Activated T-cell treated with anti-CD3 and anti-CD28 coated beads, Interleukin-2, amount 50 U/mL, for 72 hours (primary cell): ENCODE measurements at places on chromosomes 7 and 10. TPM values are rescaled to one million over a fixed set of nuclear protein-coding genes. Genes with fewer than 3 reads are reported as not detected.

The TAC1 gene
- total RNA-seq, result 3.2 TPM

- DNase-seq, result no peak
- no peaks in the 10 kb centered on the region for H3K27me3 ChIP-seq
- H3K4me1 ChIP-seq, result peaks cover 36% of the 10 kb centered on the region
- H3K36me3 ChIP-seq, result peaks cover 16% of the 10 kb centered on the region
These were observed 2.3 kb downstream of the HPS1 start for GRCh38 chr10:98444314-98445006.

The FOXI2 gene
- not detected for total RNA-seq

DNA sequence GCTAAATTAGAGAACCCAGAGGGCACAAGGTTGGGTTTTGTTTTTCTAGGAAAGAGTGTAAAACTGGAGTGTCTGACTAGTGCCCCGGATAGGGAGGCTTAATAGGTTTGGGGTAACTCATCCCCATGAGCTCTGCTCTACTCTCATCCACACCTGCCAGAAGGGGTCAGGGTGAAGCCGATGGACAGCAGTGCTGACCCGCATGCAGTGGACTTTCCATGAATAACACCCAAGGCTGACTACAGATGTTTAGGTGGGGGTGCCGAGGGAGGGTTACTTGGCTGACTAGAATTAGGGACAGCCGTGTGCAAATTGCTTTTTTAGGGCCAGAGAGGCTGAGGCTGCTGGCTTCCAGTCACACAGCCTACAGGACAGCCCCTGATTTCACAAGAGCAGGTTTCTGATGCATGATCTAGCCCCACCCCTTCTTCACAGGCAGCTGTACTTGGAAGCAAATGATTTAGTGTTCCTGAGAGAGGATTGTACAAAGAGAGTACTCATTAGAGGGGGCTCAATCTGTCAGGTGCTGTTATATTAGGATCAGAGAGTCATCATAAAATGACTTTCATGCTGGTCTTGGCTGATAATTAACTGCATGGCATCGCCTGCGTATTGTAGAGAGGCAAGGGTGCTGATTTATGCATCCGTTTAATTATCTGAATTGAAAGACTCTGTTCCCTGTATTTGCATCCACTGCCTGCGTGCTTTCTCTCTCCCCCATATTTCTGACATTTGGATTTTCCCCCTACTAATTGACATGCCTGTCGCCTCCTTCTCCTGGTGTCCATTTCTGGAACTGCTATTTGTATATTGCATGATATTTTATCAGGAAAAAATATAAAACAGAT, 9.5 kb downstream of the INHBA start:
- H3K4me1 ChIP-seq, result no peaks in the 10 kb centered on the region
- H3K36me3 ChIP-seq, result no peaks in the 10 kb centered on the region
- no peak for DNase-seq

The AASS gene
- 3.5 TPM for total RNA-seq

The TMEM184A gene
- 0.10 TPM for total RNA-seq

DNA sequence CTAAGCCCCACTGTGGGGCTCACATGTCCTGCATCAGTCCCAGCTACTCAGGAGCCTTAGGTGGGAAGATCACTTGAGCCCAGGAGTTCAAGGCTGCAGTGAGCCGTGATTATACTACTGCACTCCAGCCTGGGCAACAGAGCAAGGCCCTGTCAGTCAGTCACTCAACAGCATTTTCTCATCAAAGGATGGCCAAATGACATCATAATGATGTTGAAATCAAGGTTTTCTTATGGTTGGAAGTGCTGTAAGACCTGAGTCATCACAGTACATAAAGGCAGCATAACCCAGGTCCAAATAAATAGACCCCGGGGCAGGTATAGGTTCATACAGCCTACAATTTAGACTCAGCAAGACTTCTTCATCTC, 341.1 kb downstream of the PARD3 start:
- DNase-seq, result no peak
- no peaks in the 10 kb centered on the region for H3K27me3 ChIP-seq
- no peaks in the 10 kb centered on the region for H3K4me1 ChIP-seq
- no peak overlapping the region for H3K4me3 ChIP-seq
- no peaks in the 10 kb centered on the region for H3K36me3 ChIP-seq

DNA sequence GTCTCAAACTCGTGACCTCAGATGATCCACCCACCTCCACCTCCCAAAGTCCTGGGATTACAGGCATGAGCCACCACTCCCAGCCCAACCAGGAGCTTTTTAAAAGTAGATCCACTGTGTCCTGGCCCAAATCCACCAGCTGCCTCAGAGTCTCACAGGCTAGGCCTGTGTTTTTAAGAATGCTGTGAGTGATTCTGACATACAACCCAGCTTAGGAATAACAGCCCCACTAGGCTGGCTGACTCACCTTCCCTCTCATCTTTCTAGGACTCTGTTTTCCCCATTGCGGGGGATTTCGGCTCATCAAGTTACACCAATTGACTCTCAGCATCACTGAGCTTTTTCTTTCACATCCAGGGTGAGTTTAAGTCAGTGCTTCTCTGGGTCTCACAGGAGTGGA, 207.6 kb downstream of the SKIDA1 start:
- no peak for DNase-seq
- no peaks in the 10 kb centered on the region for H3K27me3 ChIP-seq
- no peak overlapping the region for H3K27ac ChIP-seq
- H3K4me1 ChIP-seq, result no peaks in the 10 kb centered on the region
- no peaks in the 10 kb centered on the region for H3K36me3 ChIP-seq
